ENCODE measurements at places on chromosomes 7 and 10.

DNA sequence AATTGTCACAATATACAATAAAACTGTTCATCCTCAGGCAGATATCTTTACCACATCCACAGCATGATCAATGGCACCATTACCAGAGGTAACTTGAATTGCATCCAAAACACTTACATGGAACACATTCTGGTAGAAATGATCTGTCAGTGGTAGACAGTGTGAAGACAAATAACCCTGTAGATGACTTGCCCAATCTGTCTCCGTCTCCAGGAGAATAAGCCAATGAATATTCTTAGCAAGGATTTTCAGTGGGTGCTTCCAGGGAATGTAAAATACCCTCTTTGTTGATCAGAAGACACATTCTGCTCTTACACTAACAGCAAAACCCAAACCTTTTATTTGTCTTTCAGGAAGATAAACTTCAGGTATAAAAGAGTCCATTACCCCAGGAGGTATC, 43.8 kb downstream of the VWC2 start:
- no peak overlapping the region for H3K27ac ChIP-seq
- no peak overlapping the region for H3K4me3 ChIP-seq
- no peak for DNase-seq
- peaks cover 2% of the 10 kb centered on the region for H3K27me3 ChIP-seq
- no peaks in the 10 kb centered on the region for H3K4me1 ChIP-seq

DNA sequence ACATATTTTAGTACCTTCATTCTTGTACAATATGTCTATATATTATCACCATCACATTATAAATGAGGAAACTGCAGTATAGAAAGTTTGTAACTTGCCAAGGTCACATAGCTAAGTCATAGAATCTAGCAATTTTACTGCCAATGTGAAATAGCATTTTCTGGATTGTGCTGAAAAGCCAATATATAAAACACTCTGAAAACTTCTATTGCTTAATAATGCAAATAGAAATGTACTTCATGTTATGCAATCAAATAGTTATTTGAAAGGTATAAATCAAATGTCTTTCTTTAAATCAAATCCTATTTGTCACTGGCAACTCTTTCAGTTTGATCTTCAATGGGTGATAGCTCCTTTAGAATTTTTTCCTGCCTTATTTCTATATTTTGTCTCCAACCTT, 129.5 kb downstream of the TMEM26 start:
- H3K4me3 ChIP-seq, result no peak overlapping the region
- H3K27me3 ChIP-seq, result peaks cover 2% of the 10 kb centered on the region
- H3K27ac ChIP-seq, result no peak overlapping the region
- H3K36me3 ChIP-seq, result peaks cover 4% of the 10 kb centered on the region
- no peaks in the 10 kb centered on the region for H3K4me1 ChIP-seq
- DNase-seq, result no peak

- H3K4me3 ChIP-seq, result no peak overlapping the region
- H3K27ac ChIP-seq, result no peak overlapping the region
- H3K4me1 ChIP-seq, result no peaks in the 10 kb centered on the region
- H3K36me3 ChIP-seq, result no peaks in the 10 kb centered on the region
- DNase-seq, result no peak
Observed at GRCh38 chr7:31699050-31699449, 12.0 kb downstream of the PPP1R17 start.

- no peaks in the 10 kb centered on the region for H3K4me1 ChIP-seq
- no peak for DNase-seq
- H3K27me3 ChIP-seq, result no peaks in the 10 kb centered on the region
- peaks cover 33% of the 10 kb centered on the region for H3K36me3 ChIP-seq
Observed at GRCh38 chr10:93926613-93927012, 32.8 kb downstream of the SLC35G1 start.

GRCh38 chr10:52252307-52252706, 61.8 kb upstream of the DKK1 start:
- no peaks in the 10 kb centered on the region for H3K27me3 ChIP-seq
- H3K4me3 ChIP-seq, result no peak overlapping the region

All from neural crest cell (in vitro differentiated cells).